Cortex of kidney (tissue), 1 donor: ENCODE measurements at places on chromosomes 7 and 10.

- no peak for DNase-seq
These were observed 146.1 kb upstream of the TCF7L2 start for GRCh38 chr10:112803961-112804401.

GRCh38 chr7:128986609-128987008 is 48.9 kb downstream of the IRF5 start:
- DNase-seq = no peak

GRCh38 chr7:42913591-42913990 is 1.7 kb upstream of the C7orf25 start:
- DNase-seq = no peak

- no peak for DNase-seq
These were observed 34.2 kb upstream of the FAM180A start for GRCh38 chr7:135782801-135783200.
